ENCODE measurements at places on chromosomes 5 and 9.

- DNase-seq: no peak
Observed at GRCh38 chr5:171492781-171493180, 73.3 kb downstream of the FGF18 start.

DNA sequence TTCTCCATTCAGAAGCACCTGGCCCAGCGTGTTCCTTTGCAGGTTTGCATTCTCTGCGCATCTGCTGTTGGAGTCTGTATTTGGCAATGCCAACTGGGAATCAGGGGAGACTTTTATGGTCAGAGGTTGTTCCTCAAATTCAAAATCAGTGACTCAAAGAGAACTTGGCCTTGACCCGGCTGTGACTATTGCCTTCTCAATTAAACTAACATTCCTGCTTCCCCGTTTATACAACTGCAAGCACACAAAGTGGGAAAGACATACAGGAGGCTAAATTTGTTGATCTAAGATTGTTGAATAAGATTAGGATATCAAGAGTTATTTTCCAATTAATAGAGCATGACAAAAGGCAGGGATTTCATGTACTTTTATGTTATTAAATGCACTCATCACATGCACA lies 402.4 kb upstream of the IRX2 start:
- DNase-seq: peak; percentile 47

DNA sequence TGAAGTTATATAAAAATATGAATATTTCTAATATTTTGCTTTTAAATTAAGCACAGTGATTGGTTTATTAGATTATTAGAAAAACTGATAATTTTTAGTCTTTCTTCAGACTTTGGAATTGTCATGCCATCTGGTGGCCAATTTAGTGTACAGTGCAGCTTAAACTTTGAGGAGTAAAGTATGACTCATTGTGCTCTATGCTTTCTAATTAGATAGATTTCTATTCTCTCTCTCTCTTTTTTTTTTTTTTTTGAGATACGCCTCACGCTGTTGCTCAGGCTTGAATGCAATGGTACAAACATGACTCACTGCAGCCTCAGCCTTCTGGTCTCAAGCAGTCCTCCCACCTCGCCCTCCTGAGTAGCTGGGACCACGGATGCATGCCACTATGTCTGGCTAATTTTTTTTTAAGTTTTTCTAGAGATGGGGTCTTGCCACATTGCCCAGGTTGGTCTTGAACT lies 42.1 kb upstream of the GPR21 start:
- DNase-seq: no peak

DNA sequence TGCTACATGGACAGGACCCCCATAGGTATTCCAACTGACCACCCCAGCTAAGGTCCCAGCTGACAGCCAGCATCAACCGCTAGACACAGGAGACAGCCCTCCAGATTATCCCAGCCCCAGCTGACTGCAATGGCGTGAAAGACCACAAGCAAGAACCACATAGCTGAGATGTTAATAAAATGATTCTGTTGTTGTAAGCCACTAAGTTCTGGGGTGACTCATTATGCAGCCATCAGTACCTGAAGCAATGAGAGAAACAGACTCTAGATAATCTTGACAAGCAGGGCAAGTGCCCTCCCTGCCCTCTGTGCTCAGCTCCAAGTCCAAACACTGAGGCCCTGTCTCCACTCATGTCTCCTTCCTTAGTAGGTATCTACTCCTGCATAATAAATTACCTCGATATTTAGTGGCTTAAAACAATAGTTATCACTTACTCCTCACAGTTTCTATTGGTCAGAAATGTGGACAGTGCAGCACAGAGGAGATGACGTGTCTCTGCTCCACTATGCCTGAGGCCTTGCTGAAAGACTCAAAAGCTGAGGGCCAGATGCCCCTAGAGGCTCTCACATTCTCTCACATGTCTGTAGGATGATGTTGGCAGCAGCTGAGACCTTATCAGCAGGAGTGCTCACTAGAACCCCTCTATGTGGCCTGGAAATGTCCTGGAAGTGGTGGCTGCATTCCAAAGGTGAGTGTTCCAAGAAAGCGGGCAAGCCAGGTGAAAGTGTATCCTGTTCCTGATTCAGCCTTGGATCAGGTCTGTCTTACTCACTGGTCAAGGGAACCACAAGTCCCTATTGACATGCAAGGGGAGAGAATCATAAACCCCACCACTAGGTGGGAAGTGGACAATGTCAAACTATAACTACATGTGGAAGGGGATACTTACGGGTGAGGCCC lies 2.5 kb downstream of the MGAT1 start:
- DNase-seq: no peak

GRCh38 chr5:139644001-139644456 lies 4.1 kb upstream of the CXXC5 start:
- no peak for DNase-seq

- no peak for DNase-seq
Observed at GRCh38 chr9:90838581-90839154, 37.0 kb downstream of the SYK start.

DNA sequence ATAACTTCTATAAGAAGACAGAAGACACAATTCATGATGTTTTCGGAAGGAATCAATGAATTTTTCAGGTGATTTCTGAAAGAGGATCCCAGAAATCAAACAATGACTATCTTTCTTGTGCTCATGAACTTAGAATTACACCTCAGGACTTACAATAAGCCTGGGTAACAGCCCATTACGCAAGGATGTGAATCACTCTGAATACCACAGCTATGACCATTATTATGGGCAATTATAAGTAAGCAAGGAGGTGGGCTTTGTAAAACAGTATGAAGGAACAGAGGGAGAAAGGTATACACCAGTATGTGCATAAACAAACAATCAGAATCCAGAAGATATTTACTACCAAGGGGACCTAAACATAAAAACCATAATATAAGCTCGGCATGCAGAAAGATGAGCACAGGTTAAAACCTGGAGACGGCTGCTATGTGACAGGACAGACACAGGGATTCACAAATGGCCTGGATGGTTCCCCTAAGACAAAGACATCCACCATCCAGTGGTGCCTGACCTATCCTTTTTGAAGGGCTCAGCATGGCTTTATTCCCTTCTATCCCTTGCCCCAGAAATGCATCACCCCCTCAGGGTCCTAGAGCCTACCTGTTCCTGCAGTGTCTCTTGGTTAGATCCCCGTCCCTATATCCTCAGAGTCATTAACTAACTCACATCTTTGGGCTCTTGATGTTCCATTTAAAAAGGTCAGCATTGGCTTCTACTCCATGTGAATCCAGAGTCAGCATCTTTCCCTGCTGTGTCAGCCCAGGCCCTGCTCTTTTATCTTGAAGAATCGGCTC lies 21.8 kb upstream of the PPP2CA start:
- DNase-seq: no peak

All from esophagus muscularis mucosa (tissue), 4 donors.